ENCODE measurements at places on chromosomes 6 and 20.

DNA sequence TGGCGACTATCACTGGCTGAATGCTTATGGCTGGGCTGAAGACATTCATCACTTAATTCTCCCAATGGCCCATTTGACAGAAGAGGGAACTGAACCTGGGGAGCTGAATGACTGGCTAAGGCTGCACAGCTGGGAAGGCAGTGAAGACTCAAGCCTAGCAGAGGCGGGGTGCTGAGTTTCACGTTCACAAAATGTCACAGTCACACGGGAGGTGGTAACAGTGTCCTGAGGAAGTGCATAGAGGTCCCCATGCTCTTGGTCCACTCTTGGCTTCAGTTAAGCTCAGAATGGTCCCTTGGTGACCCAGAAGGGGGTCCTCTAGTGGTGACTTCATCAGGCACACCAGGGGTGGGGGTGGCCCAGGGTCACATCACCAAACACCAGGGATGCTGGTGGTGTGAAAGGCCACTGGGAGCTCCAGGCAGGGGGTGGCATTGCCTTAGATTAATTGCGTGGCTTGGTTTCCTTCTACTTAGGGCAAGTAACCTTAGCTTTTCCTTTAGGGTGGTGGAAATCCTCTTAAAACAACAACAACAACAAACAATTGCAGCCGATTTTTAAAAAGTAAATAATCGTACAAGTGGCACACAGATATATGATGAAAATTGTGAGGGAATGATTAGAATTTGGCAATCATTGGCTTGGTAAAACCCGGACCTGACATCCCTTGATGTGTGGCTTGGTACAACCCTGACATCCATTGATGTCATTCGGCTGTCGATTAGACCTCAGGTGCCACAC is 45.0 kb downstream of the SULF2 start:
- no peak for DNase-seq

DNA sequence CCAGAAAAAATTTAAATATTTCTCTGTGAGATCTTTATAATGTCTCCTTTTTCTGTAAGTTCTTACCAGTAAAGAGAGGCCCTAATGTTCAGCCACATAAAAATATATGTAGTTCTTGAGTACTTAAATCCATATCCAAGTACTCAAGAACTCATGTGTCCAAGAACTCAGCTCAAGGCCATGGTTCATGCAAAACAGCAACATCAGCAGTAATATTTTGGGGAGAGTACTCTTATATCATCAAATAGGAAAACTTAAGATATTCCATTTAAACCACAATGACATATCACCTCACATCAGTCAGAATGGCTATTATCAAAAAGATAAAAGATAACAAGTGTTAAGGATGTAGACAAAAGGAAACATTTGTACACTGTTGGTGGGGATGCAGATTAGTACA is 3.4 kb upstream of the HLA-DQB1 start:
- no peak for DNase-seq

- DNase-seq = no peak
These were observed 648 bp upstream of the BACH2 start for GRCh38 chr6:90297115-90297866.

DNA sequence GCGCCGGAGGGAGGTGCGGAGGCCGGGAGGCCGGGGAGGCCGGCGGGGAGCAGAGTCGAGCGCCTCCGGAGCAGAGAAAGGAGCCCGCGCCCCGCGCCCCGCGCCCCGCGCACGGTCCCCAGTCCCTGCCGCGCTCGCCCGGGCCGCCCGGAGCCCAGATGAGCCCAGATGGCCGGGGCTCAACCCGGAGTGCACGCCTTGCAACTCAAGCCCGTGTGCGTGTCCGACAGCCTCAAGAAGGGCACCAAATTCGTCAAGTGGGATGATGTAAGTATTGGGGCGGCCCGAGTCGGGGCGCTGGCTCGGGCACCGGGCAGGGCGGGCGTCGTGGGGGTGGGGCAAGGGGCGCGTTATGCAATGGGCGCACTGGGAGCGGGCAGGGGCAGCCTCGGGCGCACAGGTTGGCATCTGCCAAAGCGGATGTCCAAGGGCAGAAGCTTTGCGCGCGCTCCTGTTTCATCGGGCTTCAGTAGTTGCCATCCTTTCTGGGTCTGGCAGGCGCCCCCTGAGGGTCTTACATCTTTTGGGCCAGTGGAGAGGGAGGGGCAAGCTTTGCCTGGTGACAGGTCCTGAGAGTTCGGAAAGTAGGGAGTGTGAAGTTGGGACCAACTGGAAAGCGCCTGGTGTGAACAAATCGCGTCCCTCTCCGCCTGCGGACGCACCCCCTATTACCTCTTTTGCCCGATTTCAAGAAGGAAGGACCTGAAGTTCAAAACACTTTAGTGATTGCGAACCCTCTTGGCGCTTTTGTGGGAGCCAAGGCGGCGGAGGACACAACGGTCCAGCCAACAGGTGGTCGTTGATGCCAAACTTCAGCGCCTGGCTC is 631 bp downstream of the PLCB1 start:
- DNase-seq = no peak

DNA sequence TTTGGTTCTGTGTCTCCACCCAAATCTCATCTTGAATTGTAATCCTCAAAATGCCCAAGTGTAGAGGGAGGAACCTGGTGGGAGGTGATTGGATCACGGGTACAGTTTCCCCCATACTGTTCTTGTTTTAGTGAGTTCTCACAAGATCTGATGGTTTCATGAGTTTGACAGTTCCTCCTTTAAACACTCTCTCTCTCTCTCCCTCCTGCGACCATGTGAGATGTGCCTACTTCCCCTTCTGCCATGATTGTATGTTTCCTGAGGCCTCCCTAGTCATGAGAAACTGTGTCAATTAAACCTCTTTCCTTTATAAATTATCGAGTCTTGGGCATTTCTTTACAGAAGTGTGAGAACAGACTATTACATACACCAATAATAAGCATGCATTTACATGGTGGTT is 12.1 kb upstream of the EYS start:
- DNase-seq = no peak

- no peak for DNase-seq
These were observed 462.2 kb downstream of the EPM2A start for GRCh38 chr6:145273136-145273535.

DNA sequence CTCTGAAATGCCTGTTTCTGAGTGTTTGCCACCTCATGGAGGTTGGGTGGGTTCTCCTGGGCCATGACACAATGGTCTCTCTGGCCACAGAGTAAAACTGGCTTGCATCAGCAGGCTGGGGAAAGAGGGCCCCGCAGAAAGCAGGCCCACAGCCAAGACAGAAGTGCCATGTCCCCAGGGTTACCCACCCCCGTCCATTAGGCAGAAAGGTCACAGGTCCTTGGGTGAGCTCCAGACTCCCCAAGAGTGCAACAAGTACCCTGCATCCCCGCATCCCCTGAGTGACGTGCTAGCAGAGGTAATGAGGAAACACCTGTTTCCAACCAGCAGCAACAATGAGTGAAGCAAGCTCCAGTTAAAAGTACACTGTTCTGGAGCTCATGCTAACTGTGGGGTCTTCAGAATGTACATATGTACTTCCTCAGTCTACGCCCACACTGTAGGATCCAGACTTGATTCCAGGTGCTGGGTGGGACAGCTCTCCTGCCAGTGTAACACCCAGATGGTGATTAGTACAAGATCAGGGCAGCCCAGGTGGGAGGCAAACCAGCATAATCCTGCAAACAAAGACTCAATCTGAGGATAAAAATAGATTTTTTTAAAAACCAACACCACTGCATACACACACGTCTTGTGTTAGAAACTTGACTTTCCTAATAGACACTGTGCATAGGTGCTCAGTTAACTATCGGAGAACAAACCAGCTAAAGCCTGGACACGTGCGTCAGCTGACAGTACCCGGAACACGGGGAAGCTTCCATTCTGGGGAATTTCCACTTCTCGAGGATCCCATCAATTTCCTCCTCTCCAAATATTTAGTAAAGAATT is 31.5 kb downstream of the RRBP1 start:
- no peak for DNase-seq

- DNase-seq = no peak
These were observed 73.6 kb downstream of the RALGAPA2 start for GRCh38 chr20:20638878-20639277.

GRCh38 chr6:165837948-165838745 is 175.1 kb upstream of the PDE10A start:
- no peak for DNase-seq

DNA sequence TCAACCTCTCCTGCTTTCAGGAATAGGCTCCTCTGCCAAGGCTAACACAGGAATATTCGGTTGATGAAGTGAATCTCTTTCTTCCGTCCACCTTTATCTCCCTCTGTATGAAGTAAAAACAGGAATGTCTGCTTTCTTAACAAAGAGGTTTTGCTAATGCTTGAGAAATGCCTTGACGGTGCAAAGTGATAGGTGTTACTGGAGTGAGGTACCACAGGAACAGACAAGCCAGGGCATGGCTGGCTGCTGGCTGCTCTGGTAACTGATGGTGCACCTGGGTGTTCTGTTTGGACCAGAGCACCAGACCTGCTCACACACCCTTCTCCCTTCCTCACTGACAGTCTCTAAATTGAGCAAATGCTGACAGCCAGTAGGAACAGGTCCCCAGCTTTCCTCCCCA is 174.0 kb upstream of the FBXL4 start:
- DNase-seq = no peak
